ENCODE measurements at places on chromosomes 16 and 17. TPM values are rescaled to one million over a fixed set of nuclear protein-coding genes. Genes with fewer than 3 reads are reported as not detected.

Gene PNMT
- total RNA-seq, result 5.6 TPM

Gene KRTAP9-4
- not detected for total RNA-seq

Gene KCNJ12
- total RNA-seq, result 1.5 TPM

Gene AOC3
- 2.1 TPM for total RNA-seq

Gene MYH8
- not detected for total RNA-seq

Gene EME1
- 13.9 TPM for total RNA-seq
